ENCODE measurements at places on chromosomes 2 and 18. TPM values are rescaled to one million over a fixed set of nuclear protein-coding genes. Genes with fewer than 3 reads are reported as not detected.

DNA sequence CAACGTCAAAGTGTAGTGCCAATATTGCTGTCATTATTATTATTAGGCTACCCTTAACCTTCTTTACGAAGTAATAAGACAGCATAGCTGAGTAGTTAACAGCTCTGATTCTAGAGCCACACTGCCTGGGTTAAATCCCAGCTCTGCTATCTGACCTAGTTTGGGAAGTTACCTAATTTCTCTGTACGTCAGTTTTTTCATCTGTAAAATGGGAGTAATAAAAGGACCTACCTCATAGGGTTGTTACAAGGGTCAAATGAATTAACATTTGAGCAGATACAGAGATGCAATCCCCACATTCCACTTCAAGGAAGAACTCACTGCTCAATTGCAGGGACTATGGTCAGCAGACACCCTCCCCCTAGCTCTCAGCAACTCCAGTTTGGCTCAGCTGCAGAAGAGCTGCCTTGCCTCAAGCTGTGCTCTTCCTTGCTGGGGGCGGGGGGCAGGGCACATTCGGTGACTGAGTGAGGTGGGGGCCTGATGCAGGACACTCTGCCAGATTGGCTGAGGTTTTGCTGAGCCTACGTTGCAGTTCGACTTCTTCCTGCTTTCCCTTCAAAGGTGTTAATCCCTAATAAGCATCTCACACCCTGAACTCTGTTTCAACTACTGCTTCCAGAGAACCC, 11.0 kb upstream of the LGALSL start:
- no peak for DNase-seq

DNA sequence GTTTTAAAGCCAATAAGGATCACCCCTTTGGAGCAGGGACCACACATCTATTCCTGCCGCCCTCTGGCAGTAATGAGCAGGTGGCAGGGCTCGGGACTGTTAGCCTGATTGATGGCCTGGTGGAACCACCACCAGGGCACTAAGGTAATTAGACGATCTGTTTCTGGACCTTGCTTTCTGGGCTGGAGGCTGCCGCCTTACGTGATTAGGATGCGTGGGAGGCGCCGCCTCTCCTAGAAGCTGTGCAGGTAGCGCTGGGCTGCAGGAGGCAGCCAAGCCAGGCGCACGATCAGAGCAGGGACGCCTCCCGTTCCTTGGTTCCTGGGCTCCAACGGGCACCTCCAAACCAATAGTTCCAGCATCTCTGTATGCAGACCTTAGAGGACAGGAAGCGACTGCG, 242.6 kb upstream of the RAB12 start:
- no peak for DNase-seq

- DNase-seq: no peak
Observed at GRCh38 chr2:21657445-21657844, 533.7 kb downstream of the TDRD15 start.

- DNase-seq: no peak
Observed at GRCh38 chr2:220002251-220002650, 374.8 kb downstream of the SLC4A3 start.

GRCh38 chr2:38405917-38406596, 29.0 kb upstream of the ATL2 start:
- DNase-seq: no peak

GRCh38 chr2:188475945-188476344, 184.3 kb downstream of the GULP1 start:
- DNase-seq: peak; percentile 62

DNA sequence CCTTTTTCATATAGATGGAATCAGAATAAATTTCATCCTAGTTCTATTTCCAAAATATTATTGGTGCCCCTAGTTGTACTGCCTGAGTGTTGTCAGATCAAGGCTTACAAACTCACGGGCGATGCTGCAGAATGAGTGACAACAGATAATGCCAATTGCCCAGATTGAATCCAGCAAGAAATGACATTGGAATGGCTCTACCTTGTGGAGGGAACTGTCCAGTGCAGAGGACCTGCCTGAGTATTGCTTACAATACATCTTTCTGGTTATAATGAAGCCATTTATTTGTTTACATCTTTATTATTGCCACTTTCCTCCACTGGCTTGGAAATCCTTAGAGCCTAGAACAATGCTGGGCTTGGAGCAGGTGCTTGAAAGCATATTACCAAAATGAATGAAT, 7.8 kb upstream of the IL1R2 start:
- DNase-seq: no peak

- peak; percentile 34 for DNase-seq
Observed at GRCh38 chr18:60895181-60895580, 438.0 kb upstream of the CDH20 start.

ST8SIA3 gene
- not detected for total RNA-seq

TMEM17 gene
- total RNA-seq: 2.6 TPM

RSAD2 gene
- total RNA-seq: 1.2 TPM

LIMS3 gene
- total RNA-seq: not detected

FAM237A gene
- not detected for total RNA-seq

EMILIN2 gene
- total RNA-seq: 3.8 TPM

FOXI3 gene
- not detected for total RNA-seq

All from H4 (cell line).